ENCODE measurements at places on chromosomes 4 and X.

DNA sequence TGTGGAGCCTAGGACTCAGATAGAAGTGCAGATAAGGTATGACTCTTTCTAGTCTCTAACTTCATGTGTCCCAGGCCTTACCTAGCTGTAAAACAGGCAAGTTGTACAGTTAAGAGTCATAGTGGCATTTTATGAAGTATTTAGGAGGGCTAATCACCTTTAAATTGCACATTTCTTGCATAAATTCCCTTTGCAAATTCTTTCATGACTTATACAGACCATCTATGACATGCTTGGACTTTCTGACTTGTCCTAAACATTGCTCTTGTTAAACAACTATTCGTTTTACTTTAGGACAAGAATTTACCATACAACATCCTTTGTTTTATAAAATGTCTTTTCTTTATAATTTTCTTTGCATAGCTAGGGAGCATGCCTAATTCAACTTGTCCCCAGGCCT lies 7.8 kb upstream of the RRAGB start:
- no peak for DNase-seq

DNA sequence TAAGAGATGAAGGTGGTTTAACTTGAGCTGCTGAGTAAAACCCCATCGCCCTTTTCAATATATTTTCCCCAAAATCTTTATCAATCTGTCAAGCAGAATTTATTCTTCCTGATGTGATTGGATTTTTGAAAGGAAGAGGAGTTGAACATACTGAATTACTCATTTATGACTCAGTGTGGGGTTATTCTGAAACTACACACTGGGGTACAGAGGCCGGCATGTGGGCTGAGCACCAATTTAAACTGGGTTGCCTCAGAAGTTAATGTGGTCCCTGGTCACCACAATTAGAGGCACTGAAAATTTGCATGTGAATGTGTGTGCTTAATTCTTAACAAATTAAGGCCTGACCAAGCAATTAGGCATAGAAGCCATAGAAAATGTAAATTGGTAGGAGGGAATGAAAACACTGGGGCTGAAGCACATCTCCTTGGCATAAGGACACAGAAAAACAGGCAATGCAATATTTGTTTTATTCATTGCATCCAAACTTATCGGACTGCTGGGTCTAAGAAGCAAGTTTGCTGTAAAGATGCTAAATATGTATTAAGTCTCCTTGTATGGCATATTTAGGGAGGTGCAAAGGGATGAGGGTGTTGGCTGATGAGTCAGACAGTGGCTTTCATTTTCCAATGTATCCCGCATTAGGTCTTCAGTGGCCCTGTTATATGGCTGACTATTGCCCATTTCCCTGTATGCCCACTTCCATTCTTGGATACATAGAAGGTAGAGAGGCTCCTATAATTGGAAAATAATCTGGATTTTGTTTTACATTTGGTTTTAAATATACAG lies 170.9 kb downstream of the IL15 start:
- DNase-seq: no peak

DNA sequence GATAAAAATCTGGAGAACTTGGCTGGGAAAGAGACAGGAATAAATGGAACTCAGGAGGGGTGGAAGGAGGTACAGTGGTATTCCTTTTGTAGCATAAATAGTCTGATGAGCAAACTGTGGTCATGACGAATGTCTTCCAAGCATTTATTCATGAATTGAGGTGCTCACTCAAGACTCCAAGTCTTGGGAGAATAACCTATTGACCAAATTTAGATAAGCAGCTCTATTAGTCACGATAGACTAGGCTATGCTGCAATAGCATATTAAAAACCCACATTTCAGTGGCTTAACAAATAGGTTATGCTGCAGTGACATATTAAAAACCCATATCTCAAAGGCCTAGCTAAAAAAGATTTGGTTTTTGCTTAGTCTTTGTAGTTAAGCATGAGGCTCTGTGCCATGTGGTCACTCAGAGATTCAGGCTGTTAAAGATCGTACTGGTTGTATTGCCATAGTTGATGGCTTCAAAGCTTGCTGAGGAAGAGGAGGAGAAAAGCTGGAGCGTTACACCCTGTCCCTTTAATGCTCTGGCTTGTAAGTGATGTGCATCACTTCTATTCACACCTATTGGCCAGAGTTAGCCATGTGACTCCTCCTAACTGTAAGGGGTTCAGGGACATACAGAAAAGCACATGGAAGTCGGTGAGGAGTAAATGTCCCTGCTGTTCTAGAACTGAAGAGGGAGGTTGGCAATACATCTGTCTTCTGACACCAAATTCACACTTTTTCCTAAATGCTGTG lies 24.5 kb upstream of the CCDC149 start:
- DNase-seq: no peak

DNA sequence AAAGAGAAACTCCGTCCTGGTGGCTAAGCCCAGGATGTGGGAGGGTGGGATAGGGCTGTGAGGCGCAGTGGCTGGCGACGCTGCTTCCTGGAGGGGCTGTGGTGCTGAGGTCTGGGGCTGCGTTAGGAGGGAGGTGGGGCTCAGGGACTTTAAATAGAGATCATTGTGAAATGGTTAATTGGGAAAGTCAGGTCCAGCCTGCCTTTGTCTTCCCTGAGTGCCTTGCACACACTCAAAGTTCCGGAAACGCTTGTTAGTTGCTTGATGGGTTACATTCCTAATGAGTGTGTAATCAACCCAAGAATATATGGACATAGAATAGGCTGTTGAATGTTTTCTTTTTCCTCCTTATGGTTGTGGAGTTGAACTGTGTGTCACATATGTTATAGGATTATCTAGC lies 55.7 kb upstream of the CLDN34 start:
- no peak for DNase-seq

GRCh38 chrX:109775386-109775785 lies 42.3 kb upstream of the ACSL4 start:
- DNase-seq: no peak

GRCh38 chr4:153798420-153798819 lies 9.5 kb upstream of the SFRP2 start:
- DNase-seq: no peak

GRCh38 chr4:6435010-6435409 lies 37.4 kb downstream of the PPP2R2C start:
- DNase-seq: no peak

- no peak for DNase-seq
These were observed 173.9 kb downstream of the GRIA3 start for GRCh38 chrX:123357941-123358340.

DNA sequence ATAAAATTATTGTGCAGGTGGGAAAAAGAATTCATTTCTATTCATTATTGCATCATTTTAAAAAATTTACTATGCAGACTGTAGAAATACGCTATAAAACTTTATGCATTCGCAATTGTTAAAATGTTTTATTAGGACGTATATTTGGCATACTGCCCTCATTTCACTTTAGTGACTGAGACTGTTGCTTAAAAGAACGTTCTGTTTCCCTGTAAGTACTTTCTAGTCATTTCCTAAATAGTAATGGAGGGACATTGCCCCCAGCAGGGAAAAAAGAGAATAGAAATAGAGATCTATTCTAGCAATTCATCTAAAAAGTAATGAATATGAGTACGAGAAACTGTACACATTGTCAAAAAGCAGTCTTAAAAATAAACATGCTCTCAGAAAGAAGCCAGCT lies 1295.8 kb upstream of the TENM3 start:
- DNase-seq: peak; percentile 60

- no peak for DNase-seq
These were observed 313.0 kb downstream of the ARHGAP10 start for GRCh38 chr4:148044912-148045352.

- DNase-seq: no peak
These were observed 2.2 kb upstream of the APELA start for GRCh38 chr4:164874789-164875188.

DNA sequence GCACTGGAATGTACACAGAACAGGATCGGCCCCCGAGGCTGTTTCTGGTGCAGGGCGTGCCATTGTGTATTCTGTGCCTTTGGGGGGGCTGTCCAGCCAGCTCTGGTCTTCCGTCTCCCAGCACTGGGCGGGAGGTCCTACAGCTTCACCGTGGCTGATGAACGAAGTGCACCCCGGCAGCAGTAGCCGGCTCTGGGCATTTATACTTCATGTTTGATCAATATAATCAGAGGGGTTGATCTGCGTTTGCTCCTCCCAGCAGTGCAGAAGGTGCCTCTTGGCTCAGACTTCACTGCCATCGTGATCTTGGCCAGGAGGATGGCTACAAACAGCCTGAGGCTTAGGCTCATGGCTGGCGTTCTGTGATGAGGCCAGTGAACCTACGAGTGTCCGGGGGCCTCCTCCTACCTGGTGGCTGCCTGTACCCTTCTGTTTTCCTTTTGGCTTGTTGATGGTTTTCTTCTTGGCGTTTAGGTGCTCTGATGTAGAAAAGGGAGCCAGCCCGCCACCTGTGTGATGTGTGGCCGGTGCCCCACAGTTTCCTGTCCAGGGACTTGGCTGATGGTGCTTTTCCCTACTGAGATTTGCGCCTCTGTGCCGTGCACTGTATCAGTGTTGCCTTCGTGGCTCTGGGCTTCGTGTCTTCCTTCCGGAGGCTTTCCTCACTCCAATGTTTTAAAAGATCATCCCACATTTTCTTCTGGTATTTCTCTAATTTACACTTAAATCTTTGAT lies 31.2 kb upstream of the HGFAC start:
- DNase-seq: no peak

- DNase-seq: no peak
These were observed 3.5 kb downstream of the CCDC110 start for GRCh38 chr4:185467991-185468390.

- no peak for DNase-seq
These were observed 87.0 kb downstream of the GABRB1 start for GRCh38 chr4:47118192-47118929.

DNA sequence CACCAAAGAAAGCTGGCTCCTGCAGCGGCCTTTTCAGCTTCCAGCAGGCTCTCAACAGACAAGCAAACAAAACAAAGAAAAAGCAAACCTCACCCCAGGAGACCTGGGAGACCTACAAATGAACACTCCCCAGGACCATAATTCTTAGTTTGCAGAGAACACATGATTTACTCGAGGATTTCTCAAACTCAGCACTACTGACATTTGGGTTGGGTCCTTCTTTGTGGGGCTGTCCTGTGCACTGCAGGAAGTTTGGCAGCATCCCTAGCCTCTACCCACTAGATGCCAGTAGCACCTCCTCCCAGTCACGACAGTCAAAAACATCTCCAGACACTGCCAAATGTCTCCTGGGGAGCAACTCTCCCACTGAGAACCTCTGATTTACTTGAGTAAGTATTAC lies 21.9 kb downstream of the APOO start:
- DNase-seq: no peak

GRCh38 chr4:140652601-140653000 lies 83.8 kb upstream of the UCP1 start:
- DNase-seq: no peak

DNA sequence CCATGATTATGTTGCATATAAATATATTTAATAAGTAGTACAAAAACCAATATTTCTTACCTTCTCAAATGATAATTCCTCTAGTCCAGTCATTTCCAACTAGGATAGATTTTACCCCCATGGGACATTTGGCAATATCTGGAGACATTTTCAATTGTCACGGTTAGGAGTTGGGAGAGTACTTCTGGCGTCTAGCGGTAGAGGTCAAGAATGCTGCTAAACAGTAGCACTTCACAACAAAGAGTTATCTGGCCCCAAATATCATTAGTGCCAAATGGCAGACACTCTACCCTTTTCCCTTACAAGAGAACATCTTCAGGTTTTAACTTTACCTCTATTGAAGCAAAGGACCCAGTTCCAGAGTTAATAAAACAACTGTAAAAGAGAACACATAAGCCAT lies 168.1 kb downstream of the FAT4 start:
- DNase-seq: no peak

DNA sequence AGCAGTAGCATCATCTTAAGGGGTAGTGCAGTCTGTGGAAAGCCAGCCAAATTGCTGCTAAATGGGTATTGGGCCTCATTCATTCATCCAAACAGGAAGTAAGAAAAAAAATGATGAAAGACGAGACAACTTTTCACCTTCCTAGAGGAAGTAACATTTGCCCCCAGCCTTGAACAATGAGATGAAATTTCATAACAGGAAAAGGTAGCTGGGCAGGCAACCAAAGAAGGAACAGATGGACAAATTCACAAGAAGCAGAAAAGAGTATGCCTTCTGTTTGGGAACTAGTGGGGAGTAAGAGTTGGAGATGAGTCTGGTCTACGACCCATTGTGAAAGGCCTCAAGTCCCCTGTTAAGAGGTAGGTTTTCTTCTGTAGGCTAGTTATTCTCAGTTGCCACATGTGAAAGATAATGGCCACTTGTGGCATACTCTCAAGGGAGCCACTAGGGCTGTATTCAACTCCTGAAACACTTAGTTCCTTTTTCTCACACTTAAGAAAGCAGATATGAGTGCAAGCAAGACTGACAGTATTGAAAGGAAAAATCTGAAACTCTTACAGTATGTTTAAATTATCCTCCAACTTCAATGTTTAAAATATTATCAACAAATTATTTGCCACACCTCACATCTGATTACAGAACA lies 190.4 kb downstream of the AR start:
- no peak for DNase-seq

DNA sequence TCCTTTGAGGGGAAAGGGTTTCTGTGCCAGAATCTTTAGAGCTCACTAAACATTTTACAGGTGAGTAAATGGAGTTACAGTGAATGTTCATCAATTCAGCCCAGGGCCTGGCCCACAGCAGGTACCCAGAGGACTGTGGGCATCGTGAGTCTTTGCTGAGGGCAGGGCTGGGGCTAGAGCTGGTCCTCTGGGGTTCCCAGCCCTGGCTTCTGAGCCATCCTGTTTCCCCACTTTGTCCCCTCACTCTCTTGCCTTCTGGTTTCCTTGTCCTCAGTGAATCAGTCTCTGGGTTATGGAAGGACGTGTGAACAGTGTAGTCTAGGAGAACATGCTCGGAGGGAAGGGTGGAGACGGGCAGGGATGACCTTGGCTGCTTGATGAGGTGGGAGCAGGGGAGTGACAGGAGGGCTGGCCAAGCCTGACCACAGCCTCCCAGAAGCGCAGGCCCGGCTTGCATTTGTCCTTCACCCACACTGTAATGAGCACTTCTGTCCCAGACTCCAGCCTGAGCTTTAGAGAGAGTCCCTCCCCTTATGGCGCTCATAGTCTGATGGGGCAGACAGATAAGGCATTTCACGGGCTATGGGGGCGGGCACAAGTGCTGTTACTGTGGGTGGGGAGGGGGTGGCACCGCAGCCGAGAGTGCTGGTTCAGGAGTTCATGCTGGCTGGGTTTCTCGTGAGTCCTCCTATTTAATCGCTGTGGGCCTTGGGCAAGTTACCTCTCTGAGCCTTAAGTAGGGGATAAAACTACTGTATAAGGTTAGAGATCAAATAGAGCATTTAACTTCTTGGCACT lies 17.3 kb downstream of the TBC1D14 start:
- DNase-seq: peak; percentile 75

DNA sequence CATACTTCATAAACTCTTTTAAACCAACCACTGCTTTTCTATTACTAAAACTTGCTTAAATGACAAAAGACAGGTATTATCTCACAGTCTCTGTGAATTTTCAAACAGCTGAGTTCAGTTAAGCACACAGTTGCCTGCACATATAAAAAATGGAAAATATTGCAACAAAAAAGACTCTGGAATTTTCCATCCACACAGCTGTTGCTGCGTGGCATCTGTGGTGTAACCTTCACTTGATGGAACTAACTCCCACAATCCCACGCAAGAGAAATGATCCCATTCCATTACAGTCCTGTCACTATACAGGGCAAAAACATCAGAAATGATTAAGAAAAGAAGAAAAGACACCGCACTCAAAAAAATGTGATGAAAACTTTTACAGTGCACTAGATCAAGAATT lies 149.8 kb upstream of the TBL1X start:
- DNase-seq: no peak
